ENCODE measurements at places on chromosomes 2 and 18. TPM values are rescaled to one million over a fixed set of nuclear protein-coding genes. Genes with fewer than 3 reads are reported as not detected.

DNA sequence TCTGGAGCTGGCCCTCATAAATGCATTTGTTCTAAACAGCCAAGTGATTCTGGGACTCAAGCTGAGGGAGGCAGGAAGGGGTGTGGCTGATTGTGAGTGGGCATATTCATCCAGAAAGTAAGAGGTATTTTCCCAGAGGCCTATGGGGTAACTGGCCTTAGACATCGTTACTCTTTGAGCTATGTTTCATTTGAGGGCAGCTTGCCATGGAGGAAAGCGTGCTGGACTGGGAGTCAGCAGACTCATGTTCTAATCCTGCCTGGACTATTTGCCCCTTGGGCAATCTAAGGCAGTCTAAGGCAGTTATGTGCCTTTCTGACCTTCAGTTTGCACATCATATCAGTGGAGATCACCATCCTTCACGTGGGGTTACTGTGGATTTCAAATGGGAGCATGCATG is 93.5 kb upstream of the SLC14A2 start:
- no peak for DNase-seq

GRCh38 chr18:53536908-53537307 is 687.6 kb downstream of the MBD2 start:
- DNase-seq: no peak

- no peak for DNase-seq
Observed at GRCh38 chr2:162711832-162712540, 126.6 kb downstream of the KCNH7 start.

DNA sequence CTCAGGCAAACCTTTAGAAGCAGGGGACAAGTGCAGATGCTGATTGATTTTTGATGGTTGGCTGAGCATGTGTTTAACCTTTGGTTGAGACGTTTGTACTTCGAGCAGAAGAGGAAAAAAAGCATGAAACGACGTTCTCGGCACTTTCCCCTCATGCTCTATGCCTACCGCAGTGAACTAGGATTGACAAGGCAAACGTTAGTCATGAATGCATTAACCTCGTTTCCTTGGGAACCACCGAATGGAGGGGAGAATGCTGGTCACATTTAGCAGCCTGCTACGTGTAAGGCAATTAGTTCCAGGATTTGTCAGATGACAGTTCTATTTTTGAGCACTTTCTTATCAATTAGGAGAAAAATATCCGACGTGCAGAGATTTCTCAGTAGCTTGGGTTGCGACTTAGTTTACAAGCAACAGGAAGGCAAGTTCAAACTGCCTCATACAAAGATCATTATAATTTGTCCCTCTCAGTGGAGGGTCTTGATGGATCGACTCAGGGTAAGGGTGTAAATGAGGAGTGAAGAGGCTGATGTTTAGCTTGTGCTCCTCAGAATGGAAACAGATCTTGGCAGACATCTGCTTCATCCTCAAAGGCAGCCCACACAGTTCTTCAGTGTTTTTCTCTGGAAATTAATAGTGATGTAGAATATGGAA is 47.4 kb upstream of the GPR45 start:
- peak; percentile 7 for DNase-seq

DNA sequence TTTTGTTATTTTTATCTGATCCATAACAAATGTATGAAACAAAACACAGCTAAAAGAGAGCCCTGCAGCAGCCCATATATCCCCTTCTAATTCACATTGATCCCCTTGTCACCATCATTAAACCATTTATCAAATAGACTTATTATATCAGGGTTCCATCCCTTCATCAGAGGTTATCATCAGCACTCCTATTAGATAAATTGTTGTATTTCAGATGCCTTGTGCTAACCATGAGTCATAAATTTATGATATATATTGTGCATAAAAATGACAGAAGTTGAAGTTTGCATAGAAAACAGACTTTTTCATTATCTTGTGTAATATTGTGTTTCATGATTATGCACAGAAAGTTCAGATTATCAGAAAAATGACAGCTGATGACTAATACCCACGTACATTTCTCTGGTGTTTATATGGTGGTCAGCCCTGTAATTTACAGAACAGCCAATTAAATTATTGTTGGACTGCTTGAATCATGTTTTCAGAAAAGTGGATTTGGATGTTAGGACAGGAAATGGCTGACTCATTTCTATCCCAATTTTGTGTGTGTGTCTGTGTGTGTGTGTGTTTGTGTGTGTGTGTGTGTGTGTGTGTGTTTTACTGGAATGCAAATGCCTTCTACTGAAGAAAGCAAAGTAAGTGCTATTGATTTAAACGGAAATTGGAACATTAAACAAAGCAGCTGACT is 80.9 kb downstream of the PPP1R1C start:
- DNase-seq: no peak

DNA sequence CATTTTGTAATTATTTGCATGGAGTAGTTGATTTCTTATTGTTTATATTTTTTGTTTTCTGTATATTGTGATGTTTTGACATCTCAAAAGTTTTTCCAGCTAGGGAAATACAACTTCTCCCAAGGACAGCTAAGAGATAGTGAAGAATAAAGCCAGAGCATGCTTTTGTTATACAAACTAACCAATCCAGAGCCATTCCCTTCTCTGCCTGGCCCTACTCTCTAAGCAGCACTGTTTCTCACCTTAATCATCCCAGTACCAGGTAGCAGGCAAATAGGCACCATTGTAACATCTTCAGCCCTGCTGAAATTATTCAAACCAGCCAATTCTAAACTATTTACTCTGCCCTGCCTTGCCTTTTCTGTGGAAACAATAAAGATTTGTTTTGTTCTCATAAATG is 1063.4 kb upstream of the CHAC2 start:
- DNase-seq: no peak

DNA sequence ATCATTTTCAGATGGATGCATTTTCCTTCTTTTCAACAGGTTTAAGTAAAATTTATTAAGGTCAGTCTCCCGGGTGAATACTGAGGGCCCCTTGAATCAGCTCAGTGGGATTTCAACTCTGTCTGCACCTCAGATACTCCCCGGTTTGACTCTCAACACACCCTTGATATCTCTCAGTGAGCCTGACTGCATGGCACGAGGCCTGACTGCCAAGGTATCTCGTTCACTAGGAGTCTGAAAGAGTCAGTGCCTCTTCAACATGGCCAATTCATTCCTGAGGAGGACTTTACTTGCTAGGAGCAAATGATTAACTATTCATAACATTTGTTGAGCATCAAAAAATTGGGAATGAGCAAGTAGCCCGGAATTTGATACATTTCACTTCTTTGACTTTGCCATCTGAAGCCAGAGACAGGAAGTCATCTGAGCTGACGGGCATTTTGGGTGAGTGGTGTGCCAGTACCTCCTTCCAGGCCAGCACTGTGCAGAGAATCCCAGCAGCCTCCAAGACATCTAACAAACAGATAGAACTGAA is 81.0 kb downstream of the VAPA start:
- DNase-seq: no peak

GRCh38 chr2:214545898-214546542 is 135.2 kb downstream of the VWC2L start:
- DNase-seq: no peak

DNA sequence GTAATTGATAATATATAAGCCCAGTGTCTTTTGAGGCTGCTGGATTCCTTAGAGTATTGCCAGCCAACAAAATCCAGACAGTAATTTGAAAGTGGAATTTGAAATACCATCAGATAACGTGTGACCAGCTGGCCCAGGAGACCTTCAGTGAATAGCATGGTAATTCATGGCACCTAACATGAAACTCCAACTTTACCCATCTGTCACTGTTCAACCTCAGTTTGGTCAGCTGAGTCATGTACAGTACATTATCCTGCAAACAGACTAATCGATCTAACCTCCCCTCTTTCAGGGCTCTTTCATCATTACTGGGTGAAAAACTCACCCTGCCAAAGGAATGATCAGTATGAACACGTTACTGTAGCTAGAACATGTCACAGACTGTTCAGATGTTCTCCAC is 230.6 kb downstream of the DOK6 start:
- DNase-seq: no peak

DNA sequence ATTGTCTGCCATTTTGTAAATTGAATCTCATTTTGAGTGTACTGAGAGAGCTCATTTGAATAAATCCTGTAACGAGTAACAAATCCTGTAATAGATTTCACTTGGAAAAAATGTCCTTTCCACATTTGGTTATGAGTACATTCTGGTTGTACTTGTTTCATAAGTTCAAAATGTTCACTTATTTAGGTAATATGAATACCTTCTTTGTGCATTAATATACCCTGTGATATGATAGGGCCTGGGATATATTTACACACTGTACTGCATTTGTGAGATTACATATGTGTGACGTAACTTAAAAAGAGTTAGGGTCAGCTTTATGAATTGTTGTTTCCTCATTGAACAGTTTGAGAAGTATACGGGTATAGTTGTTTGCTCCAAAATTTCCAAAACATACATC is 16.1 kb downstream of the AGFG1 start:
- DNase-seq: no peak

DNA sequence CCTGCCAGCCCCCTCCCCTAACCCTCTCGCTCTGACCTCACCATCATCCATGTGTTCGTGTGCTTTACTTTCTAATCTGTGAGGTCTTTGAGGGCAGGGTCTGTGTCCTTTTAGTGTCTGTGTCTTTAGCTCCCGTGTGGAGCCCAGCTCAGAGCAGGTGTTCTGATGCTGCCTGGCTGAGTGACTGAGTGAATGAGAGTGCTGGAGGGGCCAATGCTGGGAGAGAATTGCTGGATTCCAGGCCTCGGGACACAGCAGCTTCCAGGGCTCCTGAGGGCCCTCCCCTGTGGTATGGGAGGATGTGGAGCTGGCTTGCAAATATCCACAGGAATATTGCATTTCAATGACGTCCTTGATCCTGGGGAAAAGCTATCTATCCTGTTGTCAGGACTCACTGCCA is 160.6 kb downstream of the ANKRD30B start:
- DNase-seq: no peak

DNA sequence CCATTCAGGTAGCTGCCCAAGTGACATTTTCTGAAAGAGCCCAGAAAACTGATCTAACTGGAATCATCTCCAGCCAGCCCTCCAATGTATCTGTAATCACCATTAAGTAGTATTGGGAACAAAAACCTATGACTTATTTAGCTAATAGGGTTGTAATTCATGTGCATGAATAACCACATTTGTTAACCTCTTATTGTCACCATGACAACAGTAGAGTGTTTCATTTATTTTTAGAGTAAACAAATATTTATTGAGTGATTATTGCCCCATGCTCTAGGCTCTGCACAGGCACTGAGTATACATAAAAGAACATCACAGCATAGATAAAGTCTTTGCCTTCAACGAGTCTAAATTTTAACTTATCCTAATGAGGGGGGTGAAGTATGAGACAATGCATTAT is 265.4 kb upstream of the UBE2E3 start:
- no peak for DNase-seq

GRCh38 chr2:15991231-15991630 is 50.9 kb downstream of the MYCN start:
- DNase-seq: no peak

DNA sequence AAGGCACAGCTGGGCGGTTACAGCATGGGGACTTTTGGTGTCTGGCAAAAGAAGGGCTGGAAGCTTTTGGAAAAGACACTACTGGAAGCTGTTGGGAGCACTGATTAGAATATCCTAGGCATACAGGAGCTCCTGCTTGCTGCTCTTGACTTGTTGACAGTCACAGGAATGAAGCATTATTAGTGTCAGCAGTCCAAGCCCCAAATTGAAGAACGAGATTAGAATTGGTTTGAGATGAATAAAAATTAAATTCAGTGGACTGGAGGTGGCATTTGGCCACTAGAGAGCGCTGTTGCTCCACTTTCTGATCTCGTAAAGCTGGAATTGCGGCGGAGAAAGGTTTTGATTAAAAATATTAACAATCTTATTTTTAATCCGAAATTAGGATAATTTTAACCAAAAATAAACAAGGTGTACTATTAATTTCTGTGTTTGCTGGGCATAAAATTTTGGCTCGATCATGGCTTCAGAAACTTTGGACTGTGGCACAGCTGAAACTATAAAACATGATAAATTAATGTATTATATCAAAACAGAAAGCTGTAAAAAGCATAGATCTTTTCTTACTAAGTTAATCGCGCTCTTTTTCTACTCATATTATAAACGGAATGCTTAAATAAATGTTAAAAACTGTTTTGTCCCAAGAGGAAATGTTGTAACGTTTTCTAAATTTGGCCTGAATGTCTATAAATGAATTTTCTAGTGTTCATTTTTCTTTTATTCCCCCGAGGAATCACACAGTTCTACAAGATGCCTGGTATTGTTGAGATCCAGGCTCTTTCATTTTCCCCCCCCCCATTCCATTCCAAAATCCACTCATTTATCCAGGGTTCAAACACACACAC is 2.4 kb upstream of the HOXD8 start:
- DNase-seq: peak; percentile 94

GRCh38 chr2:233007270-233007669 is 5.8 kb downstream of the NGEF start:
- no peak for DNase-seq

GRCh38 chr2:172829229-172829628 is 93.6 kb downstream of the RAPGEF4 start:
- DNase-seq: no peak

- no peak for DNase-seq
Observed at GRCh38 chr2:183867206-183867605, 731.1 kb upstream of the ZNF804A start.

- no peak for DNase-seq
Observed at GRCh38 chr2:138632066-138632620, 130.6 kb downstream of the SPOPL start.

- peak; percentile 76 for DNase-seq
Observed at GRCh38 chr2:96305091-96305978, at the start of gene SNRNP200. SNRNP200 (minus strand) TSS chr2:96305546; CDS start chr2:96305437, 109 bp downstream.

DNA sequence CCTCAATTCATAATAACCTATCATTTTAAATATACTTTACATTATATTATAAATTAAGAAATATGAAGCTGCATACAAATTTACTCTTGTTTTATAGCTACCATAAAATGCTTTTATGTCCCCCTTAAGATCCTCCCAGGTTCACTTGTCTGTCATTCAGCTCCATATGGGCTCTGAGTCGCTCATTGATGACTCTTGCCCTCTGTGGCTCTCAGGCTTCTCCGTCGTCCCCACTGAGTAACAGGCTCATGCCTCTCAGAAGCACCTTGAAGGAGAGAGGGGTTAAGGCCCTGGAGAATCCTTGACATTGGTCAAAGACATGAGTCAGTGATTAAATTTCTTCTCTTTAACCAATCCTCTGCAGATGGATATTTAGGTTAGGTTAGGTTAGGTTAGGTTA is 6.2 kb upstream of the MCM6 start:
- no peak for DNase-seq

DNA sequence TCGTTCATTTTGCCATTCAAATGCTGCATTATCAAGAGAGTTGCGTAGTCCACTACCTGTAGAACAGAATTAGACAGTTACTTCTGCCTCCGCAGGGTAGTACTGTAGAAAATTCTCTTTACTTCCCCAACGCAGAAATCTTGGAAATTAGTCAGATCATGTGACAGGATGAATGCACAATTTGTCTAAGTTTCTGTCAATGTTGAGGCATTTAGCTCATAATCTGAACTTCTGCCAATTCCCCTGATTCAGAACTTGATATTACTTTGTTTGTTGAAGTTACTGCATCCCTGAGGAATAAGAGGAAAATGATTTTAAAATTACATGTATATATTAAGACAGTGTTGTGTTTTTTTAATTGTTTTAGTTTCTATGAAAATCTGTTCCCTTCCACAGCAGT is 83.4 kb downstream of the TTC27 start:
- no peak for DNase-seq

GRCh38 chr2:84894758-84895520 is 10.5 kb upstream of the TMSB10 start:
- DNase-seq: no peak

IL36A gene
- not detected for total RNA-seq

PGAP1 gene
- 82.4 TPM for total RNA-seq

TEKT4 gene
- total RNA-seq: 2.7 TPM

GPR75 gene
- 10.0 TPM for total RNA-seq

SLC30A3 gene
- 2.9 TPM for total RNA-seq

TUBB8B gene
- 0.11 TPM for total RNA-seq

IL1R1 gene
- 12.6 TPM for total RNA-seq

ALPG gene
- not detected for total RNA-seq

GKN1 gene
- not detected for total RNA-seq

Data from spinal cord (tissue), 10 donors.